ENCODE measurements at places on chromosomes 4 and X. TPM values are rescaled to one million over a fixed set of nuclear protein-coding genes. Genes with fewer than 3 reads are reported as not detected.

IQCM gene
- 0.21 TPM for total RNA-seq

JAKMIP1 gene
- total RNA-seq = 0.22 TPM

PRRG3 gene
- total RNA-seq = not detected

TMEM131L gene
- total RNA-seq = 8.6 TPM

Data from A172 (cell line).